Cerebellar nuclear complex (tissue), 1 donor: ENCODE measurements at places on chromosomes 7 and 10.

GRCh38 chr7:112868609-112869008 lies 78.4 kb upstream of the TMEM168 start:
- DNase-seq, result no peak

DNA sequence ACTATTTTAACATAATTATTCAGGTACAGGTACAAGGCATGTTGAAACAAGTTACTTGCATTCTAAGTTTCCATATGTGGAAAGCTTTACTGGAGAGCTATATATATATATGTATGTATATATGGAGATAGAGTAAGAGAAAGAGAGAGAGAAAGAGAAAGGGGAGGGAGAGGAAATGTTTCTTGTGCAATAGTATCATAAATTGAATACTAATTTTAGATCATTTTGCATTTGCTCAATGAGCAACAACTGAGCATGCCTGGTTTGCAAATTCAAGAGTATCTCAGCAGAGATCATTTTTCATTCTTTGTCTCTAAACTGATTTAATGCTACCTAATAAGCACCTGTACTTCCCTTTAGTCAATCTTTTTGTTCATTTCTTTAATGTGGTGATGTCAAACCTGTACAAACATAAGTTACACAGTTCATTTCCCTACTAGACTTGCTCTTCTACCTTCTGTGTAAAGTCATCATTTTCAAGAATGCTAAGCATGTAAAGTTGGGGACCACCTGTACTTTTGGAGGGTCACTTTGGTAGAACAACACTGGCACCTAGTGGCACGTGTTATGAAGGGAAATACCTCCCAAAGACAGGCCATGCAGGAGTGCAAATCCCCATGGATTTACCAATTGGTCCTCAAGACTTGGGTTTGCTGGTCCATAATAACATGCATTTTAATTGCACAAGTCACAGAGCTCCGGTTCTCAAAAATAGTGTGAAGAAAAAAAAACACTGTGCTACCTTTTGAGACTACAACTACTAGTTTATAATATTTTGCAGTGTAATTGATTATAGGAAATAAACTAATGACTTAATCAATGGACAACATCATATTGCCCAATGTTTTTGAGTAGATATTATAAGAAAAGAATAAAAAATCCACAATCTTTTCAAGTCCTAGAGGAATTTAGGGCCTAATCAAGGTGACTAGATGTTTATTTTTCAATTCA lies 431.2 kb upstream of the IGFBP3 start:
- no peak for DNase-seq

GRCh38 chr10:117334066-117334465 lies 41.2 kb downstream of the PDZD8 start:
- no peak for DNase-seq

DNA sequence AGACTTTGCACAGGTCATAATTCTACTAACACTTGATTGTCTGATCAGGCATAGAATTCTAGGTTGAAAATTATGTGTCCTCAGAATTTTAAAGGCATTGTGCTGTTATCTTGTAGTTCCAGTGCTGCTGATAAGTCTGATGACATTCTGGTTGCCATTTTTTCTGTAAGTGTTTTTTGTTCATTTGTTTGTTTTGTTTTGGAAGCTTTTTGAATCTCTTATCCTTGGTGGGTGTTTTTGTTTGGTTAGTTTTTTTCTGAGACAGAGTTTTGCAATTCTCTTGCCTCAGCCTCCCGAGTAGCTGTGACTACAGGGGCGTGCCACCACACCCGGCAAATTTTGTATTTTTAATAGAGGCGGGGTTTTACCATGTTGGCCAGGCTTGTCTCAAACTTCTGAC lies 178.9 kb downstream of the CCDC71L start:
- no peak for DNase-seq

DNA sequence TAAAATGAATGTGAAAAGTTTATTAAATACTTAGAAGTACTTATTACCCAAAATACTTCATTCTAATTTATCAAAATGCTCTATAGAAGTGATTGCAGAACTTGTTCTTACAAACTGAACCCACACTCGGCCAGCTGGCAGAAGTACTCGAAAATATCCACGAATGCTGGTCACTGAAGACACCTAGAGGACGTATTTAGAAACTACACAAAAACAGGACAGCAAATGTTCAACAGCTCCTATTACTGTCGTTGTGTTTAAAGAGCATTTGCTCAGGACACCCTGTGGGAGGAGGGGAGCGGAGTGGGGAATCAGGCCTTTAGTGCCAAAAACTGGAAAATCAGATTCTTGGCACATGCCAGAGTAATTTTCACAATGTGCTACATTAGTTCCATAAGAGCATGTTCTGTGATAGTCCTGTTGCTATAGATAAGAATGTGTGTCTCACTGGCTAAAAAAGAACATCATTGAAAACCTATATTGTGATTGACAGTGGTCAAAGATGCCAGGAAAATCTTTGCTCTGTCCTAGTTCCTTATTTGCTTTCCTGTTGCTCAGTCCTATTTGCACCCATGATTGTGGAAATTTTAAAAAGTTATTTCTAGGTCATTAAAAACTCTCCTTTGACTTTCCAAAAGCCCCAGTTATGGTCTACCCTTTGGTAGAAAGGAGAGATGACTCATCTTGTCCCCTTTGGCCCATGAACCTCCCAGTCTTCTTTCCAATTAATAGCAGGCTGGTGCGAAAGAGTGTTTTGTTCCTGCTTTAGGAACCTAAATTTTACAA lies 49.0 kb upstream of the NRBF2 start:
- DNase-seq, result no peak

DNA sequence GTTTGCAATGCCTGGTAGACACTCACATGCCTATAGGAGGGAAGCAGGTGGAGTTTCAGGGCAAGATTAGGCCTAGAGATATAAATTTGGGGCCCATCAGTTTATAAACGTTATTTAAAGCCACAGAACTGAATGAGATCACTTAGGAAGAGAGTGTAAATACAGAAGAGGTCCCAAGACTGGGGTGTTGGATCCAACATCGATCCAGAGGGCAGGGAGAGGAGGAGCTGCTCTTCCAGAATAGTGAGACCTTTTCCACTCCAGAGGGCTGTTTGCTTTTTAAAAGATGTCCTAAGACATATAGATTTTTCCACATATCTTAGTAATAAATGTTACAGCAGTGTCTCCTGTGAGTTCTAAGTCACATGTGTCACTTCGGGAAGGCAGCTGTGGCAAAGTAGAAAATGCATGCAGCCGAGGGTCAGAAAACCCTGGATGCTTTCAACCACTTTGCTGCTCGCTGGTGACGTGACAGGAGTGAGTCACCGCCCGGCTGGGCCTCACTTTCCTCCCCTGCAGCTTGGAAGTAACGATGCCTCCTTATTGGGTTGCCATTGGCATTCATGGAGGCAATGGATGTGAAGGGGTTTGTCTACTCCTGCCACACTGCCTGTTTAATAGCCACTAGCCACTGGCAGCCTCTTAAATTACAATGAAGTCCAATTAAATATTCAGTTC lies 95.4 kb downstream of the TRIL start:
- DNase-seq, result no peak

DNA sequence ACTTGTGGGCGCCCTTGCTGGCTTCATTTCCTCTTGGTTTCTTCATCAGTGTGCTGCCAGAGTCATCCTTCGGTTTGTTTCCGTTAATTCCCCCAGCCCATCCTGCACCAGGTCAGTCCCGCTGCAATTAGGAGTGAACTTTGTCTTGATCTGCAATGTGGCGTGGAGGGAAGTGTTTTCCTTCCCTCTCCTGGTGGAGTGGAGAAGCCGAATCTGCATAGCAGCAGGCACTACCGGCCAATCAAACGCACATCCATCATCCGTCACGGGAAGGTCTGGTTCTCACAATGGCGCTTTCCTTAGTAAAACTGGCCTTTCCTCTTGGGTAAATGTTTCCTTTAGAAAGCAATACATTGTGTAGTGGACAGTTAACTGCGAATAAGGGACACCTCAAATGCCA lies 337.5 kb downstream of the CXCL12 start:
- DNase-seq, result no peak

- DNase-seq, result no peak
Observed at GRCh38 chr10:32132357-32132946, 76.2 kb upstream of the KIF5B start.

DNA sequence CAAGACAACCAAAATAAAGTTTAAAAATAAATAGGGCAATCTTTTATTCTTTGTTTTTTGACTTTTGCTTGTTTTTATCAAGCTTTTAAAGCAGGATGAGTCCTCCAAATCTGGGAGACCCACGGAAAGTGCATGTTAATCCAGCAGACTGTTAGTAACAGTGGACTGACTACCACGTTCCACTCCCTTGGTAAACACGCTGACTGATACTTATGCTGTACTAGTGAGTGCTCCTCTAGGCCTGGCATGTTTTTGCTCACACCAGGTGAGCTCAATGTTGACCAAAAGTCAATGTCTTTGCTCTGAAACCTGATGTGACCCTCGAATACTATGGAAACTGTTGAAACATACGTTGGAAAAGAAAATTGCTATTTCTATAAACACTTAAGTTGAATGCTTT lies 88.4 kb downstream of the KIAA1549 start:
- DNase-seq, result no peak

- DNase-seq, result no peak
Observed at GRCh38 chr10:116109881-116110280, 163.1 kb downstream of the GFRA1 start.

DNA sequence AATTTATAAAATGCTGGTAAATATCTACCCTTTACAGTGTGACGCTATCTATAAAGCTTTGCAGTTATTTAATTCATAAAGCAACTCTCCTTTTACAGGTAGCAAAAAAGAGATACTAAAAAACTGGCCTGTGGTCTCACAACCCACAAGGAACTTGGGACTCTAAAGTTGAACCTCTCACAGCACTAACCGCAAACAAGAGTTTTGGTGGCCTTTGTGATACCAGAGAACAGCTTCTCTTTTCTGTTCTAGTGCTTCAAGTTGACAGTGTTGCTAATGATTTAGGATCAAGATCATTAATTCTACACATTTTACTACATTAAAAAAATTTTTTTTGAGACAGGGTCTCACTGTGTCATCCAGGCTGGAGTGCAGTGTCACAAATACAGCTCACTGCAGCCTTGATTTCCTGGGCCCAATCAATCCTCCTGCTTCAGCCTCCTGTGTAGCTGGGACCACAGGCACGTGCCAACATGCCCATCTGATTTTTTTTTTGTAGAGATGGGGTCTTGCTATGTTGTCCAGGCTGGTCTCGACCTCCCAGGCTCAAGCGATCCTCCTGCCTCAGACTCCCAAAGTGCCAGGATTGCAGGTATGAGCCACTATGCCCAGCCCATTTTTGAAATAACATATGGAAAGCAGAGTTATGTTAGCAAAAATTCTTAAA lies 56.0 kb upstream of the ST8SIA6 start:
- DNase-seq, result no peak

GRCh38 chr10:124522131-124522932 lies 60.7 kb downstream of the LHPP start:
- DNase-seq, result no peak

DNA sequence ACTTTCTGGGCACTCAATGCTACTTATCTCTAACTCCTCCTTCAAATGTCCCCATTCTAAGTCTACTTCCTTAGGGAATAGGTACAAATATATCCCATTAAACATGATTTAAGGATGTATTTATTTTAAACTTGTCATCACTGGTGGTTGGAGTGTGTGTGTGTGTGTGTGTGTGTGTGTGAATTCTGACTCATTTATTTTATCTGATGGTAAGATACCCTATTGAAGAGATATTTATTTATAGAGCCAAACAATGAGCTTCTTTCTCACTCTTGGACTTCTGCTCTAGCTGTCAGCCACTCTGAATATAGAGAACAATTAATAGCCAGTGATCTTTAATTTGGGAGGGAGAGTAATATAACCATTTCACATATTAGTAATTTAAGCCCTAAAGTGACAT lies 17.8 kb upstream of the MAGI2 start:
- DNase-seq, result no peak

DNA sequence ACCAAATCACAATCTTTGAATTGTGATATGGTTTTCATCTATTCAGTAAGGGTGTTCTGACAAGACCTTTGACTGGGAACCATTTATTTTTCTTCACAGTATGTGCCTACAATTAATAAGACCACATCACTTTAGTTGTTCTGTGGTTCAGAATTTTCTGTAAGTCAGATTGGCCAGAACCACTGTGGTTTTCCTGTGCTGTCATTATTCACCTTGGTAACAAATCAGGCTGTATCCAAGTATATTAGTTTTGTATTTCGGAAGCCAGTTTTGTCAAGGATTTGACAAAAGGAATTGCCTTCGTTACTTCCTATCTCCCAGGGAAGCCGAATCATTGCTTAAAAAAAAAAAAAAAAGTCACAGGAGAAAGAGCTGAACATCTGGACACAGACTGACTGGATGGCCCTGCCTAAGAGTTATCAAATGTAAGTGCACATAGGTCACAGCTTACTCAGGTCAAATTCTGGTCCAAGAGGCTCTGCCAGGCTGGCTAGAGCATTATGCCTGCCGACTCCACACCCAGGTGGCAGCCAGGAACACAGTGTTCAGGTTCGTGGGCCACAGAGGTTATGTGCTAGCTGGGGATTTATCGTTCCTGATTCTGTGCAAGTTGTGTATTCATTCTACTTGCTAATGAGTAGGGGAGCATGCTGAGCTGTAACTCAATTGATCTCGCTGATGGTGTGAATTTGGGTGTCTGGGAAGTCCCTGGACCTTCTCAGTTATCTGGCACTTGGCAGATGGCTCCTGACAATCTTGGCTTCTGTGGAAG lies 175.3 kb downstream of the JAZF1 start:
- DNase-seq, result no peak

- no peak for DNase-seq
Observed at GRCh38 chr10:132858121-132859081, 72.5 kb upstream of the NKX6-2 start.

DNA sequence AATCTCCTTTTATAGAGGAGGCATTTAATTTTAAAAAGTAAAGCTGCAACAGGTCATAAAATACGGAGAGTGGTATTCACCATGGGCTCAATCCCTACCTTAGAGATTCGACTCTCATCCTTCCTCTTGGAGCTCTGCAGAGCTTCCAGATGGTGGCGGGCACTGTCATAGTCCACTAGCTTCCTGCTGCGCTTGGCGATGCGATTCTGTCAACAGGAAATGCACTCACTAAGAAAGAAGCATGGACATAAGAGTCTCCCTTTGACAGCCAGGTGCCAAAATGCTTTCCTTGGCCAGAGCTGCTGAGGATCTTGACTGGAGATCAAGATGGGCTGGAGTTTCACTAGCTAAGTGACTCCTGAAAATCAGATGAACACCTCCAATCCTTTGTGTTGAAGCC lies 154.4 kb downstream of the AMPH start:
- peak; percentile 21 for DNase-seq

DNA sequence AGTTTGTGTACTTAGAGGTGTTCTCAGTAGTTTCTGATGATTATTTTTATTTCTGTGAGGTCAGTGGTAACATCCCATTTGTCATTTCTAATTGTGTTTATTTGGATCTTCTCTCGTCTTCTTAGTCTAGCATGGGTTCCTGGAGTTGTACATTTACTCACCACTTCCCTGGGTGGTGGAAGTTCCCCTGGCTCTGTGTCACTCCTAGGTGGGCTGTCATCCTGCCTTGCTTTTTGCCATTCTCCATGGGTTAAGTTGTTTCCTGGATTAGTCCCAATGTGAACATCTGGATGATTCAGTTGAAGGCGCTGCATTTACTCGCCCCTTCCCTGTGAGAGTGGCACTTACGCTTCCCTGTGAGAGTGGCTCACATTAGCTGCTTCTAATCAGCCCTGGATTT lies 48.2 kb downstream of the GSAP start:
- DNase-seq, result no peak
